Stimulated activated CD8-positive, alpha-beta memory T cell treated with anti-CD3 and anti-CD28 coated beads, Interleukin-15, amount 100 ng/mL, for 4 hours (primary cell): ENCODE measurements at places on chromosomes 7 and 10.

GRCh38 chr7:32251659-32252058, 181.5 kb upstream of the PDE1C start:
- no peak for DNase-seq

- no peak for DNase-seq
Measured at GRCh38 chr10:126423732-126424491, 35.6 kb upstream of the ADAM12 start.

- no peak for DNase-seq
Measured at GRCh38 chr7:31633894-31634494, 53.0 kb upstream of the PPP1R17 start.

- no peak for DNase-seq
Measured at GRCh38 chr7:43517464-43517863, 65.4 kb upstream of the STK17A start.

DNA sequence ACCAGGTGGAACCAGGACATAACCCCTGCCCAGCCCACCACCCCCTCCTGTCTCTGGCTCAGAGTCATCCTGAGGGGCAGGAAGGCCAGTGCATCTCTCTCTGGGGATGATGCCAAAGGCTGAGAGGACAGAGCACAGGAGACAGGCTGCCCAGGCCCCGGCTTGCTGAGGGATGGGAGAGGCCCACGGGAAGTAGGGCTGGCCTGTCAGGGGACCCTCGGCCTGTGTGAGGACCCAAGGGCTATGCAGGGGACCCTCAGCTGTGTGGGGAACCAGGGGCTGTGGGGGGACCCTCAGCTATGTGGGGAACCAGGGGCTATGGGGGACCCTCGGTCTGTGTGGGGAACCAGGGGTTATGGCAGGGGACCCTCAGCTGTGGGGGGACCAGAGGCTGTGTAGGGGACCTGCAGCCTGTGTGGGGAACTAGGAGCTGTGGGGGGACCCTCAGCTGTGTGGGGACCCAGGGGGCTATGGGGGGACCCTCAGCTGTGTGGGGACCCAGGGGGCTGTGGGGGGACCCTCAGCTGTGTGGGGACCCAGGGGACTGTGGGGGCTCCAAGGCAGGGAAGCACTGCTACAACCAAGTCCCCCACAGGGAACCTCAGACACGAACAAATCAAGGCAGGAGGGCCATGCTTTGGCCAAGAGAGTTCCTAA, 27.7 kb downstream of the EBF3 start:
- no peak for DNase-seq

GRCh38 chr7:106071356-106071998, 40.6 kb downstream of the SYPL1 start:
- DNase-seq = no peak
